ENCODE measurements at places on chromosomes 6 and 20.

- no peak for DNase-seq
These were observed 185.1 kb upstream of the HDDC2 start for GRCh38 chr6:125486881-125487280.

GRCh38 chr6:140168365-140168764, 793.9 kb upstream of the CITED2 start:
- DNase-seq, result no peak

GRCh38 chr6:39341352-39341751, 18.9 kb upstream of the KCNK16 start:
- DNase-seq, result no peak

DNA sequence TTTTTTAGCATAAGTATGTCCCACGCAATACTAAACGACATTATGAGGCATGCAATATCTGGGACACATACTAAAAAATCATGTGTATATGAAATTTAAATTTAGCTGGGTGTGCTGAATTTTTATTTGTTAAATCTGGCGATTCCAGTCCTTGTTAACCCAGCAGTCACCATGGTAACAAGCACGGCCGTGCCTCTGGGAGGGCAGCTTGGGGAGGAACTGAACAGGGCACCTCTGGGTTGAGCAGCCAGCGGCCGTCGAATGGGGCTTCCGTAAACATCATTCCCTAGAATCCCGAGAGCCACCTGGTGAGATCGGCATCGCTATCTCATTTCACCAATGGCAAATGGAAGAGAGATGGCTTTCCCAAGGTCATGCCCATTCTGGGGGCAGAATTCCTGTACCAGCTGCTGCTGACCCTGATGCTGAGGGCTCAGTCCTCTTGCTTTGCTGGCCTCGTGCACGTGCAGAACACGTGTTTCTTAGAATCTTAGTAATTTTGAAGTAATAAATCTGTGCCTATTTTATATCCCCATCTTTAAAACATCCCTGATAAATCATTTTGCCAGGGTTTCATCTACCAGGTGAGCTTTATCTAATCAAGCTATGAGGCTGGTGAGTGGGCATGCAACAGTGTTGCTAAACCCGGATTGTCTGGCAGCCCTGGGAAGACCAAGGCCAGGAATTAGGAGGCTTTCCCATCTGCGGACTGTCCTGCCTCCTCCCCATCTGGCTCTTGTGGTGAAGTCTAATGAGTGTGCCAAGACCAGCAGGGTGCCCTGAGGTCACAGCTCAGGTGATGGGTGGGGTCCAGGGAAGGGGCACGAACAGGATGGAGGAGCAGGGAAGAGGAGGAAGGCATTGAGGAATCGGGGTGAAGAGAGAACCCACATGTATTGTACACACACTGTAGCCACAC, 85.1 kb downstream of the AGPAT4 start:
- no peak for DNase-seq

DNA sequence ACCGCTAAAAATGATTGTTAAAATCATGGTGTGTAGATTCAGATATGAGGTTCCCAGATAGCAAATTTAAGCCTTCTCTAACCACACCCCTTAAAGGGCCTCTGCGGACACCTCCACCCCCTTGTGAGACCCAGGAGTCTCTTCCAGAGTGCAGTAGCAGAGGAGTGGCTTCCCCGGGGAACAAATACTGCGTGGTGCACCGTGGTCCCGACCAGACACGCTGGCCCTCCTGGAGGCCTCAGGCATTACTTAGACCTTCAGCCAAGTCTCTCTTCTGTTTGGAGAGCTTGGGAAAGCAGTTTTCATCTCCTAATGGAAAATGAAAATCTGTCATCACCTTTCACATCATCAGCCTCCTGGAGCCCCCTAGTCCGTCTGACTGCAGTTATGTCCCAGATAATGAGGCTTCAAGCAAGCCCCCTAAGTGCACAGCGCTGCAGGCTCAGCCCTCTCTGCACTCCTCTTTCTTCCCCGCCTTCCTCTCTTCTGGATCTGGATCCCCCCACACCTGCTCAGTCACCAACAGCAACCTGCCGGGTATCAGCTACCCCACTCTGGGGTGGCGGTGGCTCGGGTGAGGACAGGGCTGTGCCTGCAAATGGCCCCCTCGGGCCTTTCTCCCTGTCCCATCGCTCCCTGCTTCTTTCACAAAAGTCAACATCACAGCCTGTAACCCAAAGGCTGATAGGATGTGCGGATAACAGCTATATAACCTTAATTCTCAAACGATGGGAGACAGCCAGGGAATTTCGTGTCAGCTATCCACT, 58.8 kb upstream of the TAGAP start:
- no peak for DNase-seq

DNA sequence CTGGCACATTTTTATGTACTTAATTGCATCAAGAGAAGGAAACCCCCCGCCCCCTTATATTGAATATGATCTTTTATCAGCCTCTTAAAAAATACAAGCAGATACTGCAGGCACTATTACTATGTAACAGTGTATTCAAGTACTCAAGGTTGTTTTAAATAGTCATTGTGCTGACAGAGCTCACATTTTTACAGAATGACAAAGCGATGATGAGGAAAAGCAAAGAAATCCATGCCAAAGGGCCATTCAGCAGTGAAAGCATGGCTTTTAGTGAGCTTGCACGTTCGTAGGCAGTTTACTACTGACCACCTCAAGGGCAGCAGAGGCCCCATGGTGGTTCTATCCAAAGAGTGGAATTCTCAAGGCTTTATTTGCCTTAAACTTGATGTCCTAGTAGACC, 146.8 kb downstream of the RPS12 start:
- no peak for DNase-seq
